ENCODE measurements at places on chromosomes 7 and 10.

GRCh38 chr10:69449841-69450240 lies 1.4 kb upstream of the TSPAN15 start:
- DNase-seq: peak; percentile 90

DNA sequence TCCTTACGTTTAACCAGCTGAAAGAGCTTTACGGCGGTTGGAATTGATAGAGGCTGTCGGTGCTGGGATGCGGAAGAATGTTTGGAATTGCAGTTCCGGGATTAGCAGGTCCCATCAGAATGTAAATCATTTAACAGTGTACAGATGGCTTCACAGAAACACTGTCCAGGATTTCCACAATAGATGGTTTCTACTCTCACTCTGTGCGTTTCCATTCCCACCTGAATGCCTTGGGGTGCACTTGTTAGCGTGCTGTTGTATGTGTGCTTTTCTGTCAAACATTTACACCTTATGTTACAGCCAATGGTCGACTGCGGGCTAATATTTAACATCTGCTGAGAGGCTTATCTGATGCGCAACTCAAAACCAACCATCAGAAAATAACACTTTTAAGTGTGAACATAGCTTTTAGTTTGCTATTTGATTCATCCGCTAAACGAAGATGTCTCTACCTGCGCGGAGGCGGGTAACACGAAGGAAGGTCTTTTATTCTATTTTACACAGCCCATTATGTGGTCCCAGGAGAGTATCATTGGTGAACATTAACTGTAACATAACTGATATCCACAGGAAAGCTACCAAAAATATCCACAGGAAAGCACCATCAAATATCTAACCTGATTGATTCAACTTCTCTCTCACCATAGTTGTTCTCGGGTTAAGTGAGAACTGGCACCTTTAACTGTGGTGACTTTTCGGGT lies 179.0 kb downstream of the PRPF18 start:
- no peak for DNase-seq

DNA sequence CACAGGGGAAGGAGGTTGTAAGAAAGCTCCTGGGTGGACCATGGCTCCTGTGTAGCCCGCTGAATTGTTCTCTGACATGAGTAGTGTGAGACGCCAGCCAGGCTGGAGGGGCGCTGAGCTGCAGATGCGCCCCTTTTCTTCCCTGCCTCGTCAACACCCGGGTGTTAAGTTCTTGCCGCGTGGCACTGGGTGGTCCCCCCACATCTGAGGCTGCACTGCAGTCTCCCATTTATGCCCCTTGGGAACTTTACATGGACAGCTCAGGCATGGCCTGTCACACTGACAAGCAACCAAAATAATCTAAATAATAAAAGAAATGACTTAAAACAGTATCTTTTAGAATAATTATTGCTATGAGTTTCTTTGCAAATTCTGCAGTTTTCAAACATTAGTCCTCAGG lies 34.6 kb upstream of the HSPA12A start:
- no peak for DNase-seq

DNA sequence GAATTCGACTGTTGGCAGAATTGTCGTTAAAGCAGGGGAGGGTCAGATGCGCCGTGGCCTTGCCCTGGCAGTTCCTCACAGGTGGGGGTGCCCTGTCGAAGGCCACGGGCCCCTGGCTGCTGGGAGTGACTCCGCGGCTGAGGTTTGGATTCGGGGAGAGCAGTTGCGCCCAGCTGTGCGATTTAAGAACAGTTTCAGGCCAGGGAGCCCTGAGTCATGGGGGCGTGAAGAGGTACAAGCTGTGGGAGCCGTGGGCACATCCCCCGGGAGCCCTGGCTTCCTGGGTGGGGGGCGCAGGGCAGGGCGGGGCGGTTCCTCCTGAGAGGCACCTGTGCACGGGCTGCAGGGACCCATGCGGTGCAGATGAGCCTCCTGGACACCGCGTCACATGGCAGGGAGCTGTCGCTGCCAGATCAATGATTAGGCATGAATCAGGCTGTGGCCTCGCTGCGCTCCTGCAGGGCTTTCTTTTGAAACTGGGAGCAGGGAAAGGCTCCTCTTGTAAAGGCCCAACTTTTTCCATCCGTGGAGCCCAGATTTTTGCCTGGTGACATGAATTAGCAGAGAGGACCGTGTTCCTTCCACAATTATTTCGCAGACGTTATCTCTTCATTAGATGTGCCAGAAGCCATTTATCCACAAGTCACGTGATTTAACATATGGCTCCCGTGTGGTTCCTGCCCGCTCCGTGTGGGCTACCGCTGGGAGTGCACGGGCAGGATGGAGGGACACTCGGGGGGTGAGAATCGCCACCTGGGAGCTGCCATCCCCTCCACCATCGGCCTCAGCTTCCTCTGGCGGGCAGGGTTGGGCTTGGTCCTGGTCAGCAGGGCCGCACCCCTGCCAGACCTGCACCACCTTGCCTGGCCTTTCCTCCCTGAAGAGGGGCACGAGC lies 918 bp downstream of the PWWP2B start:
- DNase-seq: peak; percentile 30

DNA sequence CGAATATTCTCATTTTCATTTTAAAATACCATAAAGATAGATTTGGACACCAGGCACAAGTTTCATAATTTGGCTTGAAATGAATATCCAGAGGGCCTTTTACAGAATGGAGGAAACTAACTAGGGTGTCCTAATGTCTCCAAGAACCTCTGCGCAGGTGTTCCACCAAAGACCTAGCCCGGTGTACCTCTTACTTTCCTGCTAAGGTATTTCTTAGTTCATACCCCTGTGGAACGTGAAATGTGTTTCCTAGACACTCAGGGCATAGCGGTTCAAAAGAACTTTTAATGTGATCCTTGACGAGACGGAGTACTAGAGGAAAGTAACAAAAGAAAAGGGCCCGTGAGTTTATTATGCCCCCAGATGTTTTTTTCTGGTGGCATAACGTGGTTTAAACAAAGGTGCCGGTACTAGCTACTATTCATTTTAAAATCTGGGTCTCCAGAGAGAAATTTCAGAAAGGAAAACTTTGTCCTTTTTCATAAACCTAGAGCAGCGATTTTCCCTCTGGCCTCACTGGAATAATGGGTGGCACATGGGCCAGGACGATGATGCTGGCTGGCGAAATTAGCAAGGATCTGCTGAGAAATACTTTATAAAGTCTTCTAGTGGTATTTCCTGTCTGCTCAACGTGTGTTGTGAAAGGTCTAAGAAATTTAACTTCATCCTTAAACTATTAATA lies 1.4 kb downstream of the APBB1IP start:
- DNase-seq: no peak

DNA sequence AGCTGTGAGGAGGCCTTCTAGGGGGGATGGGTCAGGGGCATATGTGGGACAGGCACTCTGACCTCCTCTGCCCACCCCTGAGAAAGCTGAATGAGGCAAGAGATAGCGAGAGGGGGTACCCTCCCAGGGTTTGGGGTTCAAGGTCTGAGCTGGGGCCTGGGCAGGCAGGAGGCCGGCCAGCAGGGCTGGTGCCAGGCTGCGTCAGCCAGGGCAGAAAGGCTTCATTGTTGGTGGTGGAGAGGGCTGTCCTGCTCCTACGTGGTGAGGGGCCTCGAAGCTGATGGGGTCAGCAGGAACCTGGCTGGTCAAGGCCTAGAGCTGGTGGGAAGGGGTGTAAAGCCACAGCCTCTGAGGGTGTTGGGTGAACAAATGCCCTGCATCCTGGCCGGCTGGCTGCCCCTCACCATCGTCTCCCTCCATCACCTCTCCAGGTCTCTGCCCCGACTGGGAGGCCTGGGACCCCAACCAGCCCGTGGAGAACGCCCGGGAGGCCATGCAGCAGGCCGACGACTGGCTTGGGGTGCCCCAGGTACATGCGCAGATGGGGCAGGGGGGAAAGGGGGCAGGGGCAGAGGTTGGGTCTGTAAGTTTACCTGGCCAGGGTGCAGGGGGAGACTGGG lies 6.6 kb downstream of the FLNC start:
- DNase-seq: no peak

DNA sequence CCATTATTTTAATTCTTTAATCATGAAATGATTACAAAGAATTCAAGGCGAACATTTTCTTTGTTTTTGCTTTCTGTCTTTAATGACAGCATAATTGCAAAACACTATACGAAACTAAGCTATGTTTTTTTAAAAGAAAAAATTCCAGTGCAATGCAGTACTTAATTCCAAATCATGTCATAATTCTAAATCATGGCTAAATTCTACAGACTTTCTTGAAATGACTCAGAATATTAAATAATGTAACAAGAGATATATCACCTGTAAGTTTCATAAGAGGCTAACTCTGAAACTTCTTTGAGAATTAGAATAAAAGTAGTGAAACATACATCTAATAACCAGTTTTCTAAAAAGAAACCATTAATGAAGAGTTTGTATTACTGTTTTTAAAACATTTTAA lies 671.6 kb downstream of the PARD3 start:
- DNase-seq: no peak

GRCh38 chr7:35985126-35985754 lies 167.8 kb upstream of the EEPD1 start:
- peak; percentile 76 for DNase-seq

- no peak for DNase-seq
These were observed 370.2 kb downstream of the PPP1R3A start for GRCh38 chr7:113548561-113548960.

GRCh38 chr10:79443338-79444198 lies 1.9 kb downstream of the ZCCHC24 start:
- no peak for DNase-seq

- DNase-seq: no peak
These were observed 18.8 kb downstream of the MMD2 start for GRCh38 chr7:4939971-4940728.

- no peak for DNase-seq
These were observed 10.4 kb downstream of the ADAM8 start for GRCh38 chr10:133266056-133266795.

GRCh38 chr7:12054830-12055229 lies 156.3 kb upstream of the TMEM106B start:
- no peak for DNase-seq

DNA sequence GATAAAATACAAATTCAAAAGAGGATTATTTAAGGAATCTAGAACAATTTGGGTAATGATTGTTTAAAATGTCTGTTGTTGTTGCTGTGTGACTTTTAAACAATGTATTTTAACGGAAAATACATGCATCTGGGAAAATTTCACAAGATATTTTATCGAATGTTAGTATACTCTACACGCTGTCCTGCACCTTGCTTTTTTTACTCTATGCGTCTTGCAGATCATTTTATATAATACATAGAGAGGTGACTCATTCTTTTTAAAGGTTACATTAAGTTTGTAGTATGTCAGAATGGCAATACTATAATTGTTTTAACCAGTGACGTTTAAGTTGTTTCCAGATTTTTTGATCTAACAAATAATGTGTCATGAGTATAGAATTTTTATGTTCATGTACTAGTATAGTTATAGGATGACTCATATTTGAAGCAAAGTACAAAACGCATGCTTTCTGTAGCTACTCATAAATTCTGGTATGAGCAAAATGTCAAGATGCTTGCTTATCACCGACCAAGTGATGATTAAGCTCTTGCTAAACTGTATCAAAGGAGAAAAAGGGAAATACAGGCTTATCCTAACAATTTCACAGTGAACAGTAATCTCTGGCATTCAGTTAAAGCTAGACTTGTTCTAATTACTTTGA lies 4.9 kb downstream of the DKK1 start:
- peak; percentile 90 for DNase-seq

- no peak for DNase-seq
These were observed 70.9 kb downstream of the MYL10 start for GRCh38 chr7:101557978-101558741.

DNA sequence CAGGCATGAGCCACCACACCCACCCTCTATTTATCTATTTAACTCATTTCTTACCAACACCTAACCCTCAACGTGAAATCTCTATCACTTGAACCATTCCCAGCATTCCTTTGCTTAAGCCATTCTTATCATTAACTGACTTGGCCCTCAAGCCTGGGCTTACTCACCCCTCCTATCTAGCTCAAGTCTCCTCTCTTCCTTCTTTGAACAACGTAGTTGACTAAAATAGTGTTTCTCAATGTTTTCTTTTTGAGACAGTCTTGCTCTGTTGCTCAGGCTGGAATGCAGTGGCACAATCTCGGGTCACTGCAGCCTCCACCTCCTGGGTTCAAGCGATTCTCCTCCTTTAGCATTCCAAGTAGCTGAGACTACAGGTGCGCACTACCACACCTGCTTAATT lies 7.0 kb downstream of the ANXA7 start:
- no peak for DNase-seq

DNA sequence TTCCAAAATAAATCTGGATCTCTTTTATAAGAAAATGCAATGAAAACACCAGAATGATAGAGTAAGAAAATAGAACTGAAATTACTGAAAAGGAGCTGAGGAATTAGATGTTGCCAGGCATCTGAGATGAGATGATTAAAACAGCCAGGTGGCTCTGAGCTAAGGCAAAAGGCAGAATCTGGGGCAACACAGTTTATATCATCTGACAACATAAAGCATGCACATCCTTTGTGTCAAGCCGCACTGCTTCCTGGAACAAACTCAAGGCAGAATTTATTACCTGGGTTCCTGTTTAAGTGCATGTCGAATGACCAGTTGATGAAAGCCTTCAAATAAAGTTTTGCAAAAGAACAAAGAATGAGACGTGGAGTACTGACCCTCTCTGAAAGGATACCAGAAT lies 247.0 kb downstream of the SNX10 start:
- DNase-seq: no peak

GRCh38 chr7:158957921-158958491 lies 101.6 kb downstream of the DYNC2I1 start:
- DNase-seq: no peak

- DNase-seq: no peak
These were observed 19.7 kb downstream of the PWWP2B start for GRCh38 chr10:132416566-132417256.

GRCh38 chr7:75888464-75889222 lies 9.8 kb downstream of the RHBDD2 start:
- no peak for DNase-seq

DNA sequence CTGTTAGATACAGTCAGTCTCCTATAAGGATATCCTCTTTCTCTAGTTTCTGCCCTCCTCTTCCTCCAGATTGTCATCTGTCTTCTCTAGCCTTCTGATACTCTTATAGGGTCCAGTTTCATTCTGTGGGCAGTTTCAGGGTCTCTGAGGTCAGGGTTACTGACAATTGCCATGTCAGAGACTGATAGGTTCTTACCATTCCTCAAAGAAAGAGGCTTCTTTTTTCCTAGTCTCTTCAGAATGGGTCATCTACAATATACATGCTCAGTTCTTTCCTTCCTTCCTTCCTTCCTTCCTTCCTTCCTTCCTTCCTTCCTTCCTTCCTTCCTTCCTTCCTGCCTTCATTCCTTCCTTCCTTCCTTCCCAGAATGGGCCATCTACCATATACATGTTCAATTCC lies 48.1 kb upstream of the TAS2R16 start:
- no peak for DNase-seq

DNA sequence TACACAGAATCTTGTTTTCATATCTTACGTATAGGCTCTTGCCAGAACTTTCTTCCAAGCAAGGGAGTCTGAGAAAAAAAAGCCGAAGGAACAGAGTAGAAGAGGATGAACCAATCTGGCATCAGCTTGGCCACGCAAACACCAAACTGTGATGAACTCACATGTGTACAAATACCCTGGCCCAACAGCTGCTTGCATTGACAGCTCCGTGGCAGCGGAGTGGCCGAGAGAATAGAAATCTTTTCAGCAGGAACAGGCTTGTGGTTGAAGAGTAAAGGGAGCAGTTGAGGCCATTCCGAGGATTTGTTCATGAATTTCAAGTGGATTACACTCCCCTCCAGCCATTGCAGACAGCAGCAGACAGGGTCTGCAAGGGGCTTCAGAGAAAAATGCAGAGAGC lies 173.8 kb upstream of the PLXNA4 start:
- DNase-seq: no peak

GRCh38 chr10:97475936-97476594 lies 22.2 kb downstream of the MMS19 start:
- no peak for DNase-seq

- DNase-seq: peak; percentile 52
These were observed 653 bp upstream of the ADRB1 start for GRCh38 chr10:114042895-114043531.

All from dermis microvascular lymphatic vessel endothelial cell (primary cell).